ENCODE measurements at places on chromosomes 13 and 19.

DNA sequence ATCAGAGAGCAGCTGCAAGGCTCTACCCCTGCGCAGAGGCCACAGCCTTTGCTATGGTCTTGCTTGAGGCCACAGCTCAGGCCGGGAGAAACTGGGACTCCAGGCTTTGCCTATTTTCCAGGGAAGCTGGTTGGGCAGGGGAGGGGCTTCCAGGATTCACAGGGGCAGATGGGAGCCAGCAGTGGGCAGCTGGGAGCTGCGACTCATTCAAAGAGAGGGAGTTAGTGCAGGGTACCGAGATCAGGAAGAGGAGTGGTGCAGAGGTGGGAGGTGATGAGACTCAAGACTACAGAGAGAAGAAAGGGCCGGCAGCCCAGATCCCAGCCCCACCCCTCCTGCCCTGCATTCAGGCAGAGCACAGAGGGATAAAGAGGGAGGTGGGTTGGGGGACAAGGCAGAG lies 12.1 kb downstream of the ADGRE5 start:
- DNase-seq = no peak

DNA sequence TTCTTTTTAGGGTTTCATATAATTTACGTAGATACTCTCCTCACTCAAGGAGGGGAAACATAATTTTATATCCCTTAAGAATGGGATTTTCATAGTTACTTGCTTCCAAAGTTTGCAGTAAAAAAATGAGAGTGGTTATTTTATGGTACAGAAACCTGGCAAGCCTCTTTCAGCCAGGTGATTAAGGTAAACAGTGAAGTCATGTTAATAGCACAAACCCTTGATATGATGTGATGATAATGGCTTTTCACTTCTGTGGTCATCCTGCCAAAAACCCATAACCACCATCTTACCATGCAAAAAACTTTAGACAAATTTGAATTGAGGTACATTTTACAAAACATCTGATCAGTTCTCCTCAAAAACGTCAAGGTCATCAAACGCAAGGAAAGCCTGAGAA lies 517.8 kb downstream of the SLITRK5 start:
- no peak for DNase-seq

GRCh38 chr13:75072891-75073290 lies 409.1 kb downstream of the TBC1D4 start:
- DNase-seq = no peak

- DNase-seq = no peak
These were observed 4.2 kb upstream of the TYK2 start for GRCh38 chr19:10384580-10384979.

Data from central memory CD8-positive, alpha-beta T cell (primary cell).